Inflammatory macrophage treated with lipopolysaccharide for 1 hour (primary cell): ENCODE measurements at places on chromosomes 7 and 10.
A peak's percentile ranks its signal among the peaks of the same experiment; 100 is the strongest.

- no peak for DNase-seq
Measured at GRCh38 chr7:32077806-32078205, 7.6 kb upstream of the PDE1C start.

DNA sequence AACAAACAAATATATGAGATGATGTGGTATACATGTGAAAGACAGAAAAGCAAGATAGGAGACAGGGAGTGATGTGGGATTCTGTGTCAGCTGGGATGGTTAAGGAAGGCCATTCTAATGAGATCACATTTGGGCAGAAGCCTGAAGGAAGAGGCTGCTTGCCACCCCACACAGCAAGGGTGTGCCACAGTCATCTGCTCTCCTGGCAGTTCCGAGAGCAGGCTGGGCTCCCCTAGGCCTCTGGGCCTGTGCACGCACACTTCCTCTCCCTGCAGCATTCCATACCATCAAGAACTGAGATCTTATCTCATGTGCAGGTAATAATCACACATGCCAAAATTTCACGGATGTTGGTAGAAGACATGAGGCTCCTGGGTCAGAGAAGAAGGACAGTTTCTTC, 43.1 kb downstream of the SYPL1 start:
- DNase-seq: no peak

DNA sequence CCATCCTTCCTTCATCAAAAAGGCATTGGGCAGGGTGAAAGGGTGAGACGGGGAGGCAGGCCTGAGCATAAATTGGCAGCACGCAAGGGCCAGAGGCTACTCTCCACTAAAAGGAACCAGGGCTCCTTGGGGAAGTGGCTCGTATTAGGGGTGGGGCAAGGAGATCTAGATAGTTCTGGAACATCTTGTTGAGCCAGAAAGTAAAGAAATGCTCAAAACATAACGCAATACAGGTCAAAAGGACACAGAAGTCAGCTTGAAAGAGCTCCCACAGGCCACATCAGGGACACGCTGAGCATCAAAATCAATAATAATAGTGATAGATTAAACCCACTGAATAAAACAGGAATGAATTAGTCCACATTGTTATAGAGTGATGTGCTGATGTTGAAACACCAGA, 203.1 kb downstream of the ELMO1 start:
- no peak for DNase-seq

DNA sequence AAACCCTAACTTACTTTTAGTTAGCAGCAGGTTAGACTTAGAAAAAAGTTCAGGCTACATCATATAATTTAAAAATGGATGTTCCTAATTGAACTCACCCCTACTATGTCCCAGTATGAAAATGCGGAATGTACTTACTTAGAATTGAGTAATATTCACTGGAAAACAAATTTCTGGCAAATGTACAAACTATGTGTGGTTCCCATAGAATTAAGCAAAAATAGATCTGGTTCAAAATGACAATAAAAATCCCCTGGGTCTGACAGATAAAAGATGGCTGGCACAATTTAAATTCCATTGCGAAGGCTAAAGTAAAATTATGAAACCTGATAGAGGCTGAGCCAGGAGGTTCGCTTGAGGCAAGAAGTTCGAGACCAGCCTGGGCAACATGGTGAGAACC, 42.4 kb upstream of the PRKAR2B start:
- no peak for DNase-seq

- peak; percentile 88 for DNase-seq
Measured at GRCh38 chr10:89332123-89332633, 4.4 kb downstream of the IFIT3 start.

DNA sequence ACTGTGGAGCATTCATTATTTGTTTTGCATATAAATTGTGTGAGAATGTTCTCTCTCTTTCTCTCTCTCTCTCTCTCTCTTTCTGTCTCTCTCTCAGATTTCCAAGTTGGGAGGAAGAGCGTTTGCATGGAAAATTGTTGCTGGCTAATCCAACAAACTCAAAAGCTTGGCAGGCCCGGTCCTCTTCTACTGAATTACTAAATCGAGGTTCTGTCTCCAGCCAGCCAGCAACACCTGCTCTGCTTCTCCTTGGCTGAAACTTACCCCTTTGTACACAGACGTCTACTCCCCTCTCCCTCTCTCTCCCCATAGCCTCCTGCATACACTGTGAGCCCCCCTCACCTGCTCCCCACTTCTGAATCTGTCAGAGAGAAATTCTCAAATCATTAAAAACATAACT, 996.4 kb upstream of the AUTS2 start:
- DNase-seq: no peak

GRCh38 chr7:25951414-25952260, 200.4 kb upstream of the NFE2L3 start:
- peak; percentile 7 for DNase-seq

DNA sequence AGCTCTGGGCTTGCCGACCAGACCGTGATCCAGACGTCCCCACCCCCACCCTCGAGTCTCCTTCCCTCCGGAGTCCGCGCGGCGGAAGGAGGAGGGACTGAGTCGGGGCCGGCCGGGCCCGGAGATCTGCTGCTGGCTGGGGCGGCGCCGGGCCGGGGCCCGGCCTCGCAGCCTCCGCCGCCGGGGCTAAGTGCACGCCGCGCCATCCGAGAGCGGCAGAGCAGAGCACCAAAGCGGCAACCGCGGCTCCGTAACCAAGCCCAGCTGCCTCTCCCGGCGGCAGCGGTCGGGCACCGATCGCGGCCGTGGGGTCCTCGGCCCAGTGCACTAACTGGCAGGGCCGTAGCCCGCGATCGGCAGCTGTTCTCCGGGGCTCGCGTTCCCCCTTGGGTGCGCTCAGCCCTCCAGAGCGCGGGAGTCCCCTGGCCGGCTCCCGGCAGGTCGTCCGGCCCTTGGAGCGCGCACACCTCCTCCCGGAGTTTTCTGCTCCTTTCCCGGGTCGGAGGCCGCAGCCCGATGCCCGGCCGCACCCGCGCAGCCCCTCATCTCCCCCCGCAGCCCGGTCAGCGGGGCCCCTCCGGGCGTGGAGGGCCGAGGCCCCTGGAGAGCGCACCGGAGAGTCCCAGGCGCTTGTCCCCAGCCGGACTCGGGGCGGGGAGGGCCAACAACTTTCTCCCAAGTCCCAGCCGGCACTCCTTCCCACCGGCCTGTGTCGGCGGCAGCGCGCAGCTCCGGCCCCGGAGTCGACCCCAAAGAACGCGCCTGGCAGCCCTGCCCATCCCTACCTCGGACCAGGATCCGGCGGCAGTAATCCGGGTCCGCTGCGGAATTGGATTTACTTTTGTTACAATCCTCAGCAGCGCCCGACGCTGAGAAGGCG, 799 bp downstream of the VAX1 start:
- no peak for DNase-seq

DNA sequence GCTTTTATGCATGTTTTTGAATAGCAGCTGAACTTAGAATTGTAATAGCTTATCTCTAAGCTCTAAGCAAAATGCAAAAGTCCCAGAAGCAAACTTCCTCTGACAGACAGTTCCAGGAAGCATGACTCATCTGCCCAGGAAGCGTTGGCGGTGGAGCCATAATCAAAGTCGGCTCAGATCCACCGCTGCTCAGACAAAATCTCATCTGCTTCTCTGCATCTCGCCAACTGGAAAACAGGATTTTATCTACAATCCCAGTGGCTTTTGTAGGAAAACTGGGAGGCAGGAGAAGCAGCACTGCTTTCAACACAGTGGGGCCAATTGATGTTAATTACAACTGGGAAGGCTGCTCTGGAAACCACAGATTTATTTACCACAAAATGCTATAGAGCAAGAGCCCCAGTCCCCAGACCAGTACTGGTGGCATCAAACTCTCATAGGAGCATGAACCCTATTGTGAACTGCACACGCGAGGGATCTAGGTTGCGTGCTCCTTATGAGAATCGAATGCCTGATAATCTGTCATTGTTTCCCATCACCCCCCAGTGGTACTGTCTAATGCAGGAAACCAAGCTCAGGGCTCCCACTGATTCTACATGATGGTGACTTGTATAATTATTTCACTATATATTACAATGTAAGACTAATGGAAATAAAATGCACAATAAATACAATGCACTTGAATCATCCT, 99.9 kb downstream of the CUBN start:
- peak; percentile 90 for DNase-seq

DNA sequence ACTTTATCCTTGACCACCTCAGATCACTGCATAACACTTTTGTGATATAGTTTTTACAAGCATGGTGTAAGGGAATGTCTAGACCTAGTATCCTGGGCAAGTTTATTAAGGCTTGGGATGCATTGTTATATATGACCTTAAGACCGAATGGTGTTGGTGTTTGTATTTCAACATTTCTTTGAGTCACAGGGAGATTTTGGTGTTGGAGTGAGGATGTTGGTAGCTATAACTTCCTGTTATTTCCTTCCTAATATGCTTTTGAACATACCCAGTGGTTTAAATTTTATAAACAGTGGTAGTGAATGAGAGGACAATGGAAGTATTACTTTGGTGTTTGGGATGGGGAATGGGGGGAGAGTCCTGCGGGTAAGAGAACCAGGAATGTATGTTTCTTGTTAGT, 2.6 kb downstream of the EXOC4 start:
- DNase-seq: peak; percentile 80

DNA sequence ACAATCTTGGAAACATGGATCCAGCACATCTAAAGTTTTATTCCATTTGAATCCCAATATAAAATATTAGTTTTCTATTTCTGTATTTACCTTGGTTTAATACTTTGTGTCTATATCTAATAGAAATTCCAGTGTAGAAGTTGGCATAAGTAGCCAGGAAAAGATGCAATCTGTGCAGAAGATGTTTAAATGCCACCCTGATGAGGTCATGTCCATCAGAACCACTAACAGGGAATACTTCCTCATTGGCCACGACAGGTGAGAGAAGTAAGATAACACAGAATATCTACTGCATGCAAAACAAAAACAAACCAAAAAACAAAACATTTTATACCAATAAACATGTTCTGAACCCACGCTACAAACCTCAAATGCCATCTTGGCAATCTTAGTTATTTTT, 15.7 kb downstream of the PLEKHS1 start:
- no peak for DNase-seq

DNA sequence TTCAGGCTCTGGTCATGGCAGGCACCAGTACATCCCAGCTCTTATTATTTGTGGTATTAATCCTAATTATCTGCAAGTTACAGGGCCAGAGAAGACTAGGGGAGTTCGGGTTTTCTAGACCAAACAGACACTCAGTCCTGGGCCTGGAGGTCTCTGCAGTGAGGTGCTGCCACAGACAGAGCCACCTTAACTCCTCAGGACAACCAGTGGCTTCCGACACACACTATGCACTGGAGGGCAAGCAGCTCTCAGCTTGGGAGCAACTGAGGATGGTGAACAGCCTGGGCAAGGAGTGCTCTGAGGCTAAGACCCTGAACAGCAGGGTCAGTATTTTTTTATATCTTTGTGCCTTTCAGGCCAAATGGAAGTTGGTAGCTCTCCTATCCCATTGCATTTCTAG, 19.0 kb downstream of the ACTA2 start:
- no peak for DNase-seq

DNA sequence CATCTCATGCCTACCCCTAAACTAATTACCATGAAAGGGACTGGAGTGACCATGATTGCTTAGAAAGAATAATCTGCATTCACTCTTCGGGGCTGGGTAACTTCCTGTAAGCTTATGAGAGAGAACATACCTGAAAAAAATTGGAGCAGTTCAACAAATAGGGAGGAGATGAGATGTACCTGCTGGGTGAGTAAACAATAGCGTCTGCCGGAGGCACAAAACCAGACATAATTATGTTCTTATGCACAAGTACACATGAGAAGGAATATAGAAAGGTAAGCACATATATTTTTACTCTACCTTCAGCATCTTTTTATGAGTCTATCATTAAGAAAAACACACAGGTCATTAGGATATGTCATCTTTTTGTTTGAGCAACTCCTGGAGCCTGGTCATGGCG, 224.6 kb upstream of the FERD3L start:
- DNase-seq: no peak

DNA sequence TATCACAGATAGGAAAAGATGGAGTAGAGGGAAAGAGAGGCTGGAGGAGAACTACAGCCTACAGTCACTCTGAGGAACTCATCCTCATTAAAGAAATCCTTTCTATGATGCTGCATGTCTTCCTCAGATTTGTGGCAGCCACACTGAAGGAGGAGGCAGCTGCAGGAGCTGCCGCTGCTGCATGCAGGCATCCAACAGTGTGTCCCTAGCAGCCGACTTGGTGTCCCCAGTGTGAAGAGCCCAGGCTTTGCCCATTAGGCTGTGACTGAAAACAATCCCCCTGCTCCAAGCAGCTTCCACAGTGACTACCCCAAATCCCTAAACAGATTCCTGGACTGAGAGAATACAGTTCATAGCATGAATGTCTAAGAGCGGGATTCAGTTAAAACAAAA, 23.1 kb downstream of the SKIDA1 start:
- DNase-seq: no peak

- no peak for DNase-seq
Measured at GRCh38 chr7:99835189-99835588, 7.4 kb downstream of the CYP3A43 start.

- no peak for DNase-seq
Measured at GRCh38 chr10:109931163-109931562, 7.9 kb upstream of the XPNPEP1 start.

DNA sequence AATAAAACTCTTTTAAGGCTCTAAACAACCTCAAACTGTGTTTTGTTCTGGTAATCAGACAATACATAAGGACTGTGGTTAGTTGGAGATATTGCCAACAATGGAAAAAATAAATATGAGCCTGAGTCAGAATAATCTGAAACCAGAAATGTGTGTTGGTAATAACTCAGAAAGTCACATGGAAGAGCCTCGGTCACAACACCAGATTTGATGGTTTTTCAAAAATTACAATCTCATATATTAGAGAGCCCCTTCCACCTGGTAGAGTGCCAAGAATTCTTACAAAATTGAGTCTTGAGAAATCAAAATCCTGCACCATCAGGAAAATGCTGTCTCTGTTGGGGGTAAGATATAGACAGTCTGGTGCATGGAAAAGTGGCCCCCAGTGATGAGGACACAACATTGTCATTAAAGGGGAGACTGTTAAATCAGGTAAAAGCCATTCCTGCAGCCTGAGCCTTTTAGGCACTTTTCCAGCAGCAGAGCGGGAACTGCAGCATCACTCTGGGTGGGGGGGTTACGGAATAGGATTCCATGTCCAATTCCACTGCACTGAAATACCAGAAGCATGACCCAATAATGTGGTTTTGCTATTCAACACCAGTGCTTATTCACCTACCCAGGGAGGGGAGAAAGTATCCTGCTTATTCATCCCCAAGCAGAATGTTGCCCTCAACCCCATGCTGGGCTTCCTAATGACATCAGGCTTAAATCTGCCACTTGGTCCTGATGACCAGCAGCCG, 9.5 kb upstream of the ADAM12 start:
- DNase-seq: no peak

DNA sequence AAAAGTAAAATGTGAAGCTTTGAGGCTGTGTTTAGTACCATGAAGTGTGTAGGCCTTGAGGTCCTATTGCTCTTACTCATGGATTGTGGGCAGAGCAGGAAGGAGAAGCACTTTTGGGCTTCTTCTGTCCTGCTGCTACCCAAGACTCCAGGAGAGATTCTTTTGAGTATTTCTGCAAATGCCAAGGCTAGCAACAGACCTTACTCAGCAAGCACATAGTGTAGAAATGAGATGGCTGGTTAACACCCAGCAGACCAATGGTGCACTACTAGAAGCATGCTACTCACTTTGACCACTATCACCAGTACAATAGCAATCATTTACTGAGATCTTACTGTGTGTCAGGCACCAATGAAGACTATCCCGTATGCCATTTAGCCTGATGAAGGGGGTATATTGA, 3.2 kb downstream of the PLPP4 start:
- DNase-seq: no peak

- DNase-seq: no peak
Measured at GRCh38 chr7:105028004-105028403, 14.0 kb downstream of the KMT2E start.

GRCh38 chr10:83516788-83517187, 622.5 kb upstream of the GHITM start:
- no peak for DNase-seq
